ENCODE measurements at places on chromosomes 6 and 20.

- no peak for DNase-seq
Measured at GRCh38 chr20:8932192-8933165, 136.4 kb upstream of the PLCB4 start.

DNA sequence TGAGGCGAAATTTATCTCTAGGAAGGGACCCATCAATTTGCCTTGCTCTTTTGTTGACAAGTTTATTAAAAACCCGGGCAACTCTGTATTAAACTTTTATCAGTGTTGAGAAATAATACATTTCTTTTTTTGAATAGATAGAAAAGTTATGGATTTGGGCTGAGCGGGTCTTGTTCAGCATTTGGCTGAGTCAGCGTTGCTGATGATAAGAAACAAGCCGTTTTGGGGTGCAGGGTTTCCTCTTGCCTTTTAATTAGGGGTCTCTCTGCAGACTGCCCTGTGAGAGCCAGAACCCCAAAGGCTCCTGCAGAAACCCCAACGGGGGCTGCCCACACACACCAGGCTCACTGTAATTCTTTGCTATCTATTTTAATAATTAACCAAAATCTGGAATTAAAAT, 82.1 kb upstream of the SLCO4A1 start:
- no peak for DNase-seq

DNA sequence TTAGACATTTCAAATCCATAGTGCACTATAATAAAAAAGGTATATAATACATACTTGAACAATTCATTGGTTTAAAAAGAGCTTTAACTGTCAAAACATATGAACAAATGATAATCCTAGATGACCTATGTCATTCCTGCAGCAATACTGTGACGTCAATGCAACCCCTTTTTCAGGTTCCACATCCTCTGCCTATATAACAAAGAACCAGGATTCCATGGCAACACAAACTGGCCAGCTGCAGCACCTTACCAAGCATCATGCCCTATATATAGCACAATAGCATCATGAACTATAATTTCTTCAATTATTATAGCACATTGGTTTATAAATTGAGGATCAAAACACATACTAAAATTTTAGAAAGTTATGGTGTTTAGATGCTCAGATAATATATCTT, 578 bp upstream of the PTCHD4 start:
- DNase-seq: no peak

- DNase-seq: no peak
Measured at GRCh38 chr6:79612918-79613317, 18.2 kb upstream of the SH3BGRL2 start.

- DNase-seq: peak; percentile 50
Measured at GRCh38 chr6:134621858-134622257, 303.9 kb upstream of the SGK1 start.

- DNase-seq: peak; percentile 11
Measured at GRCh38 chr20:19397666-19398065, 185.2 kb downstream of the SLC24A3 start.

DNA sequence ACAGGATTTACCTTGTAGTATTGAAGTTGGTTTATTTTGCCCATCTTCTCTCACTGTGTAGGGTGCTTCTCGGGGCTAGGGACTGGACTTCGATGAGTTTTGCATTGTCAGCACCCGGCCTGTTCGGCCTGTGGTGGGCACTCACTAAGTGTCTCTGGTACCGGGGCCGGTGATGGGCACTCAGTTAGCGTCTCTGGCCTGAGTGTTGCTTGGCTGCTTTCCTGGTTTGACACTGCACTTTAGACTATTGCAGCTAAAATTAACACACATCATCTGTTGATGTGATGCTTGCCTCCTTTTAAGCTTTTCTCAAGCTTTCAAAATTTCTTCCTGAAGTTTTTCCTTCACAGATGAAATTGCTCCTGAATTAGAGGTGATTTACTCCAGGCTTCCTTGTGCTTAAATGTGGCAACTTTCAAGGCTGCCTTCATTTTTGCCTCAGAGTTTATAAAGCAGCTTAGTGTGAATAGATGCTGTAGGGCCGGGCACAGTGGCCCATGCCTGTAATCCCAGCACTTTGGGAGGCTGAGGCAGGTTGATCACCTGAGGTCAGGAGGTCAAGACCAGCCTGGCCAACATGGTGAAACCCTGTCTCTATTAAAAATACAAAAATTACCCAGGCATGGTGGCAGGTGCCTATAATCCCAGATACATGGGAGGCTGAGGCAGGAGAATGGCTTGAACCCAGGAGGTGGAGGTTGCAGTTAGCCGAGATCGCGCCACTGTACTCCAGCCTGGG, 41.7 kb upstream of the TULP4 start:
- DNase-seq: no peak

- no peak for DNase-seq
Measured at GRCh38 chr6:121639021-121639420, 203.6 kb downstream of the GJA1 start.

GRCh38 chr20:53070706-53071392, 98.7 kb downstream of the TSHZ2 start:
- peak; percentile 89 for DNase-seq

DNA sequence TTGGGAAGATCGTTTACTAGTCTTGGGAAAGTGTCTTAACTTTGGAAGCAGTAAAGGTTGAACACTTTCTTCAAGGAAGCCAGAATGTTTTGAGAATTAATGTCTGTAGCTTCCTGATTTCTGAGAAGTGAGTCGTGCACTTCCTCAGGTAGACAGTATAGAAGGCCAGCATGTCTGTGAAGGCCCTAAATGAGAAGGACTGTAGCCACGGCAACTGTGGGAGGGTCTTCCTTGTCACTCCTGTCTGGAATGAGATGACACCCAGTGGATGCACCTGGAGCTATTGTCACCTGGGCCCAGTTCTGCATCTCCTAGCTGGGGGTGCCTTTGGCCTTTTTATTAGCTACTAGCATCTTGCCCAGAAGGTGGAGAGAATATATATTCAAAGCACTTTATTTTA, 8.8 kb downstream of the STX16 start:
- DNase-seq: peak; percentile 48

DNA sequence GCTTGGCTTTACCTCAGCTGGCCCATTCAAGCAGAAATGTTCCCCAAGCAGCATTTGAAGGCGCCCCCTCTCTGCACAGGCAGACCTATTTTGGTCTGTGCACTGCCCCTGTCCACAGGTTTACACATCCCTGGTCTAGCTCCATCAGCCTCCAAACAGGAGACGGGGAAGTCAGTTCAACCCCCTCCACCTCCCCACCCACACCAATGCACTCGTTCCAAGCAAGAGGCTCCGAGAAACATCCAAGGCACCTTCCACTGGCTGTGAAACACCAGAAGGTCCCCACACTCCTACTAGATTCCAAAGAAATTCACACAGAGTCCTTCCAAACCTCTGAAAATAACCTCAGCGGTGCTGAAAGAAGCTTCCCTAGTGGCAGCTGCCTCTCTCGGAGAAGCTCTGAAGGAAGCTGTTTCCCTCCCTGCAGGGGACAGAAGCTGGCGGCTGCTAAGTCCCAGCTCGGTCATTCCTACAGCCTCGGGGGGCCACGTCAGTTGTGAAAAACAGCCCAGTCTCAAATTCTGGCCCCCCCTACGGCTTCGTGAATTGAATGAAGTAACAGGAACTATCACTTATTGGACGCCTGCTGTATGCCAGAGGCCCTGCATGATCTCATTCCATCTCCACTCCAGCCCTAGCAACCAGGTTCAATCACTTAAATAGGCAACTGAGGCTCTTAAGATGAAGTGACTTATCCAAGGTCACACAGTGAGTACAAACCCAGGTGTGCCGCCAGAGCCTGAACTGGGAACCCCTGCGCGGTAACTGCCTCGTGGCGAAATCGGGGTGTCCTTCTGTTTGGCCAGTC, 815 bp downstream of the SPATA2 start:
- peak; percentile 29 for DNase-seq

GRCh38 chr6:36912586-36912985, 26.8 kb downstream of the C6orf89 start:
- DNase-seq: peak; percentile 96

DNA sequence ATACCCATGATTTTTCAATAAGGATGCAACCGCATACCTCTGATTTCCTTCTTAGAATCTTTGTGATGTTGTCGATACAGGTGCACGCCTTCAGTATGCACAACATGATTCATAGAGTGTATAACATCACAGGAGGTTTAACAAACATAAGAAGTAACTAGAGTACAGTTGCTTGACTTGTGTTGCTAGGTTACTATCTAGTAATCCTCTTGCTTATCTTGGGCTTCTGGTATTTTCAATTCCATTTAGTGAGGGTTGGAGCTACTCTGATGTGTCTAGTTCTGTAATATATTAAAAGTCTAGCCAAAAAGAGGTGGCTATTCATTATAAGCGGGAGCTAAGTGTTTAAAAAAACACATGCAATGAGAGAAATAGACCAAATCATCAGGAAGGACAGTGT, 85.5 kb upstream of the TENT5A start:
- no peak for DNase-seq

GRCh38 chr6:2179950-2180349, 65.5 kb downstream of the GMDS start:
- DNase-seq: no peak

DNA sequence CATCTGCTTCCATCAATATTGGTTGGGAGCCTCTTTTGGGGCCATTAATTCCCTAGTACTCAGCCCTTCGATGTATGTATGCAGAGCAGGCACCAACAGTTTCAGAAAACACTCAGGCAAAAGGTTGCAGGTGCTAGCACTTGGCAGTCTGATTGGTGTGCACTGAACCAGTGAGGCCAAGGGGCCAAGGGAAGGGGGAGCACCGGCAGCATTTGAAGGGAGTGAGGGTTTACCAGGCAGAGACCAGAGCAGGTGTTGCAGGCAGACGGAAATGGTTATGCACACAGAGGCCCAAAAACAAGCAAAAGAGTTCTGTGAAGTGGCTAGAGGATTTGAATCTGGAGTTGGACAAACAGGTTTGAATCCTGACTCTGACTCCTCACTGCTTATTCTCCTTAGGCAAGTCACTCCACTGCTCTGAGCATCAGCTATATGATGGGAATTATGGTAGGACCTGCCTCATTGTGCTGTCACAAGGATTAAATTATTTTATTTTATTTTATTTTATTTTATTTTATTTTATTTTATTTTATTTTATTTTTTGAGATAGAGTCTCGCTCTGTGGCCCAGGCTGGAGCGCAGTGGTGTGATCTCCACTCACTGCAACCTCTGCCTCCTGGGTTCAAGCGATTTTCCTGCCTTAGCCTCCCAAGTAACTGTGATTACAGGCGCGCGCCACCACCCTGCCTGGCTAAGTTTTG, 58.1 kb upstream of the SHLD1 start:
- DNase-seq: no peak

DNA sequence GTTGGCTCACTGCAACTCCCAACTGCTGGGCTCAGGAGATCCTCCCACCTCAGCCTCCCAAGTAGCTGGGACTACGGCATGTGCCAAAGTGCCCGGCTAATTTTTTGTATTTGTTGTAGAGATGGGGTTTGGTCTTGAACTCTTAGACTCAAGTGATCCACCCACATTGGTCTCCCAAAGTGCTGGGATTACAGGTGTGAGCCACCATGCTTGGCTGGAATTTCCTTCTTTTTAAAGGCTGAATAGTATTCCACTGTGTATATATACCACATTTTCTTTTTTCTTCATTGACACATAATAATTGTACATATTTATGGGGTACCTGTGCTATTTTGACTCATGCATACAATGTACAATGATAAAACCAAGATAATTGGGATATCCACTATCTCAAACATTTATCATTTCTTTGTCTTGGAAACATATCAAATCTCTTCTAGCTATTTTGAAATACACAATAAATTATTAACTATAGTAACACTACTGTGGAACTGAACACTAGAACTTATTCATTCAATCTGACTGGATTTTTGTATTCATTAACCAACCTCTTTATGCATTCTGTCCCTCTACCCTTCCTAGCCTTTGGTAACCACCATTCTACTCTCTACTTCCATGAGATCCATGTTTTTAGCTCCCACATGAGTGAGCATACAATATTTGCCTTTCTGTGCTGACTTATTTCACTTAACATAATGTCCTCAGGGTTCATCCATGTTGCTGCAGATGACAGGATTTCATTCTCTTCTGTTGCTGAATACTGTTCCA, 7.8 kb downstream of the MDC1 start:
- DNase-seq: no peak

DNA sequence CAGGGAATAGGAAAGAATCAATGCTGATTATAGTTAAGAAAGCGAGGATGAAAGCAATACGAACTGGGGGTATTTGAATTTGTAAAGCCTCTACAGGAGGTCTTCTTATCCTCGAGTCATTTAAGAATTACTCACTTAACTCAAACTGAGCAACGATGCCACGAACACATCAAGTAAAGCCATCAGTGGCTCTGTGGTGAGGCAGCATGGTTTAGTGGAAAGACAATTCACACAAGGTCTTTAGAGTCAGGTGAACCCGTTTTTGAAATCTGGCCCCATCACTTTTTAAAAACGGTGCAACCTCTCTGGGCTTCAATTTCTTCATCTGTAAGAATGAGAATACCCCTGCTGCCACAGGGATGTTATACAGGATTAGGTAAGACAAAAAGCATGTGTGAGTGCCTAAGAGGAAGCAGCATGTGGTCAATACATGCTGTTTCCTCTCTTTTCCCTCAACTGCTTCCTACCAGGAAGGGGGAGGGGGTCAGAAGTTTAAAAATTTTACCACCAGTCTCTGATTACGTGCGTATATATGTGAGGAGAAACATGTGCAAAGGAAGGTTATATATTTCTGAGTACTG, 162.0 kb downstream of the BTBD9 start:
- no peak for DNase-seq
